Effector memory CD8-positive, alpha-beta T cell (primary cell): ENCODE measurements at places on chromosomes 1 and 21.

GRCh38 chr21:29649406-29649814 lies 290.4 kb downstream of the GRIK1 start:
- DNase-seq = no peak

- DNase-seq = no peak
Observed at GRCh38 chr1:239293350-239294110, 92.8 kb upstream of the CHRM3 start.

DNA sequence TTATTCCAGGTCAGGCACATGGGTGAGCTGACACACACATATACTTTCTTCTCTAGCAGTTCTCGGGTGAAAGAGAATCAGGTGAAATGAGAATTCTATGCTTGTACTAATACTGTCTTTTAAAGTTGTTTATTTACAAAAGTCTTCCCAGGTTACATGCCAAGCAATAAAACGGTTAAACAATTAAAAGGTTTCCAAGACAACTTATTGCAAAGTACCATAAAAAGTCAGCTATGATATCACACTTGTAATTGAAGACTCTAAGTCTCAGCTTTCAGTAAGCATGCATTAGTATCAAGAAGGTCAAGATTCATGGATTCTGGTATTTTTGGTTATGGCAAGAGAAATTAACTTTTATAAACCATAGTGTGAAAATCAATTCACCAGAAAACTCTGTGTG lies 171.4 kb downstream of the PDE4B start:
- DNase-seq = no peak

DNA sequence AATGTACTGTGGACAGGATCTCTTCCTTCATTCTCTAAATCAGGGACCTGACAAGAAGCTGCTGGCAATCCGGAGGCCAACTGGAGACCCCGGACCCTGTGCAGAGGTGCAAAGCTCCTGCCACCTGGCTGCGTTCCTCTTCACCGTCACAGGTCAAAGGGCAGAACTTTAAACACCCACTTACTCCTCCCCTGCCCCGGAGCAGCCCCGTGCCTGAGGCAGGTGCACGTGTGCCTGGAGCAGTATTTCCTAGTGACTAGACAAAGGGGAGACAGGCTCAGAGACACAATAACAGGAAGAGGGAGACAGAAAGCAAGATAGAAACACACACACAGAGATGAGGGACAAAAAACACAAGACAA lies 6.6 kb upstream of the PIGC start:
- DNase-seq = no peak

- DNase-seq = no peak
Observed at GRCh38 chr1:54493608-54494007, 54.4 kb upstream of the ACOT11 start.

DNA sequence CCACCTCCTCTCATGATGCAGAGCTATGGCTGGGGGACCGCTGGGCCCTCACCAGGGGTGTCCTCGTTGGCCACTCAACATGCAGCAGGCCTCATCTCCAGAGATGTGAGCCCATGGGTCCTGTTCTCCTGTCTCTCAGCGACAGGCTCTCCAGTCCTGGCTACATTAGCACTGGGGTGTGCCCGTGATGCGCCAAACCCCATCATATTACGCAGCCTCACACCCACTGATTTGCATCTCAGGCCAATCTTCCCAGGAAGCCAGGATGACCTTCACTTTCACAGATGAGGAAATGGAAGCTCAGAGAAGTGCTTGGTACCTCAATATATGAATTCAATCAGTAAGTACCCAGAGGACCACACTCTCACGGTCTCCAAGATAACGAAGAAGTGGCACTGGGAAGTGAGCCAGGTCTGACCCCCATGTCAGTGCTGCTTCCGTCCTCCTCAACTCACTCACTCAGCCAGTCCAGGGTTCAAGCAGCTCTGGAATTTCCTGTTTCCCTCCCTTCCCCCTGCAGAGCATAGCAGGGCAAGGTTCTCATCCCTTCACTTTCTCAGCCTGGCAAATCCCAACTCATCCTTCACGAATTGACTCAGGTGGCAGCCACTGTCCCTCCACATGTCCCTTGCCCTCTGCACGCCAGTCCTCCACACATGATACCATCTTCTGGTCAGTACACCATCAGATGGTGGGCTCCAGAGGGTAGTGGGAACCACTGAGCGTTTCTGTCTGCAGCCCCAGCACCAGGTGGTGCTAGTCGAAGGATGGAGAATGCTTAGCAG lies 28.9 kb upstream of the EVA1B start:
- DNase-seq = no peak

DNA sequence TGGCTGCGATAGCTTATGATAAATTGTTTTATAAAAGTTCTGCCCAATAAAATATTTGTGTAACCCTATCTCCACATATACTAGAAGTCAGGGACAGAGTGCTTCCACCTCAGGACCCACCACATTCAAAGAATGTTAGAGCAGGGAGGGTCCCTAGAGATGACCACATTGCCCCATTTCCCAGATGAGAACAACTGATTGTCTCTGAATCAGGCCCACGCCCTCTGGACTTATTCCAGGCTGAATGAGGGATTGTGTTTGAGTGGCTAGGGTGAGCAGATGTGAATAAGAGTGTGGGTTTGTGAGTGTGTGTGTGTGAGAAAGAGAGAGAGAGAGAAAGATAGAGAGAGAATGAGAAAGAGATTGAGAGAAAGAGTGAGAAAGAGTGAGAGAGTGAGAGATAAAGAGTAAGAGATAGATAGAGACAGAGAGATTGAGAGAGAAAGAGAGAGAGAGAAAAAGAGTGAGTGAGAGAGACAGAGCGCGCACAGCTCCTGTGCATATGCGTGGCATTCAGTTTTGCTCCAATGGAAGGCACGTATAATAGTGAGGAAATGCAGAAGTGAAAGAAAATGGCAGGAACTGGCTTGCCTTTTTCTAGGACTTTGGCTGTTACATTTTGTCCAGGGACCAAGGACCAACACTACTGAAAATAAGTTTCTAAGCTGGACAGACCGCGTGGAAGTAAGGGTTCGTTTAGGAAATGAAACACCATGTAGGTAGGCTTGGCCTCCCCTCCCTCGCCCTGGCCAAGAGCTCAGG lies 94.1 kb downstream of the ABCA4 start:
- no peak for DNase-seq

DNA sequence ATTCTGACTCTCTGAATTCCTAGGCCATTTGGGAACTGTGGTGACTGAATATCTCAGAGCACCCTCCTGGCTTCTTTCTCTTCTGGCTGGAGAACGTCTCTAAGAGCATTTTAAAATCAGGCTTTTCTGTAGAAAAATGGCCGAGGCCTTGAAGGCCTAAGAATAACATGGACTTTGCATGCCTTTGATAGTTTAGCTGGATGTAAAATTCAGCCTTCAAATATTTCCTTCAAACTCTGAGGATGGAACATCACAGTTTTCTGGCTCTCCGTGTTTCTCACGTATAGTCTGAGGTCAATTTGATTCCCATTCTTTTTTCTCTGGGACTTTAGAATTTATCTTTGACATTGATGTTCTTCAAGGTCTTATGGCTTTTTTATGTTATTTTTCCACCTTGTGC lies 34.0 kb downstream of the ARHGEF16 start:
- DNase-seq = no peak

DNA sequence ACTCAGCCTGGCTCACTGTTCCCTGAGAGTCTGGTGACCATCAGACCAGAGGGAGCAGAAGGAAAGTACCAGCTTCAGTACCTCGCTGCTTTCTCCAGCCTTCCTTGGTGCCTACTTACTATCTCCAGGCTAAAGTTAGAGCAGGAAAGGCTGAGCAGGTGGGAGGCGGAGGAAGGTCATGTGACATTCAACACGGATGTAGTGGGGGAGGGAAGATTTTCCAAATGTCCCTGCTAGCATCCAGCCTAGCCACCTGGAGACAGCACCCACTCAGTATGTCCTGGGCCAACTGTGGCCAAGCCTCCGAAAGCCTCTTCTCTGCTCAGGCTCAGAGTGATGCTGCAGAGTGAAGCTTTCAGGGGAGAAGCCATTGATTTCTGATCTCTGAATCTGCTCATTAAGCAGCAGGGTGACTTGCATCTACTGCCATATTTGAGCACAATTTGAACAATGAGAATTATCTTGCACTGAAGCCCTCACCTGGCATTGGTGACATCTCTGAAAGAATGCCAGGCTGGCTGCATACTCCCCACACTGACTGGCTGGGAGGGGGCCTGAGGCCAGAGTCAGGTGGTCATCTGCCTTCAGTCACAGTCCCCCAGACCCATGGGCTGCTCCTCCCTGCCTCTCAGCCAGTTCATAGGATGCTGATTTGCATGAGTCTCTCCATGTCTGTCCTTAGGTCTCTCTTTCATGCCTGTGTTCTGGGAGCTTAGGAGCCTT lies 86.2 kb downstream of the KCND3 start:
- DNase-seq = no peak

- no peak for DNase-seq
Observed at GRCh38 chr1:90850181-90850897, 133.2 kb upstream of the BARHL2 start.

DNA sequence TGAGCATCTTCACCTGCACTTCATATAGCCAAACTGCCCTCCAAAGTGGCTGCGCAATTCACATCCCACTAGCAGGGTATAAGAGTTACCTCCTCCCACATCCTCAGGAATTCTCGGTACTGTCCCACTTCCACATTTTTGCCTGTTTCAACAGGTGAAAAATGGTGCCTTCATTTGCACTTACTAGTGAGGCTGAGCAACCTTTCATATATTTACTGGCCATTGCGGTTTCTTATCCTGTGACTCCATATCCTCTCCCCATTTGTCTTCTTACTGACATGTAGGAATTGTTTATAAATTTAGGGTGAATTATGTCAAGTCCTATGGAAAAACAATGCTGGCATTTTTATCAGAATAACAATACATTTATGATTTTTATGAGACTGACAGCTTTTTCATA lies 61.9 kb downstream of the NIBAN1 start:
- no peak for DNase-seq

DNA sequence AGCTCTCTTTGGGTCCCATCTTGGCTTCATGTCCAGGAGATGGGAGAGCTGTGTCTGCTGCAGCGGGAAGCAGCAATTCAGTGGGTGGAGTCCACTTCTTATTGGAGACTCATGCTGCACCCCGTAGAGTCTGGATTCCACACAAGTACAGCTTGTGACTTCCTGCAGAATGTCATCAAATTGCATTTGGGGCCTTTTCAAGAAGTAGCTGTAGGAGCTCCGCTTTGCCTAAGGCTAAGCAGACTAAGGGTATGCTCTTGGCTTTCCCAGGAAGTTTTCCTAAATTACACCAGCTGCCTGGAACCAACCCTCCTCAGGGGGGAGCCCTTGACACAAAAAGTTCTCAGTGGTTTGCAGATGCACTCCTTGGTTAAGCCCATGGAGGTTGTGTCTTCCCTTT lies 5.7 kb upstream of the MOB3C start:
- no peak for DNase-seq

DNA sequence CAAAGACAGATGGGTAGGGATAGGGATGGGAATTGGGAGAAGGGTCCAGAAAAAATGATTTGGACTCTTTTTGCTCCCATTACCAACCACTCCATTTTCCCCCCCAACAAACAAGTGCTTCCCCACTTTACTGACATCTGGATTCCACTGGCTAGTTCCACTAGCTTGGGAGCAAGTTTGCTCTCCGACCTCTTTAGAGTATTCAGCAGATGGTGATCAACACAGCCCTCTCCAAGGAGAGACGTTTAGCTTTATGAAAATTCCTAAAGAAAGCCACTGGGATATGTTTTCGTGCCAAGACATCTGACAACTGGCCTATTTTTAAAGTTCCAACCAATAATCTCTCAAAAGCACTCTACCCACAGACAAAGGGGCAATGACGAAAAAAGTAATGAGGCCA lies 50.3 kb downstream of the ITPKB start:
- no peak for DNase-seq

- no peak for DNase-seq
Observed at GRCh38 chr1:164155347-164155746, 403.6 kb upstream of the PBX1 start.

- peak; percentile 45 for DNase-seq
Observed at GRCh38 chr1:18955441-18956192, 859 bp downstream of the IFFO2 start.

DNA sequence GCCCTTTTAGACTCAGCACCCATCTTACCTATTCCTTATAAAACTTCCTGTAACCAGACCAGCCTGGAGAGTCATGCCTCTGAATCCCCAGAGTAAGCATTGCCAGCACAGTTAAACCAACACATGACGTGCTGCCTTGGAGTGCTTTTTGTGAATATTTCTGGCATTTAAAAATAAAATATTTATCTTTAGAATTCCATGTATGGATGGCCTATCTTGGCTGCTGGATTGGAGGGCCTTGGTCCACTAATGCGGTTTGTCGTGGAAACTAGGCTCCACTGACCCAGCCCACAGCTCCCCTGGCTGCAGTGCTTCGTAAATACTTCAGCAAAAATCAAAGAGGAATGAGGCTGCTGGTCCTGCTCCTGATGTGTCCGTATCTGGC lies 17.5 kb downstream of the MTARC1 start:
- no peak for DNase-seq

- no peak for DNase-seq
Observed at GRCh38 chr1:19837866-19838265, 22.8 kb upstream of the RNF186 start.

DNA sequence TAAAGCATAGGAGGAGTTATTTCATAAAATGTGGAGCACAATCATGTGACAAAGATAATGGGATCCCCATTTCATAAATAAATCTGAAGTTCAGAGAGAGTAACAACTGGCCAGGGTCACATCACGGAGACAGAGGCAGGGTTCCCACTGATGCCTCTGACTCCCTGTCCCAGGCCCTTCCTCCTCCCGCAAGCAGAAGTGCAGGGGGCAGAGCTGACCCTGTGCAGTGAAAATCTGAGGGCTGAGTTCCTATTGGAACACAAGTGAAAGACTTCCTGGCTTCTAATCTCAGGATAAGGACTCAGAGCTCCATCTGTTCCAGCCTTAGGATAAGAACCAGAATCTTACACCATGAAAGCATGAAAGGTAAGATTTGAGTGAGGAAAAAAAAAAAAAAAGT lies 22.0 kb downstream of the SELL start:
- no peak for DNase-seq

GRCh38 chr1:248837781-248838356 lies at the start of gene ZNF672:
Gene ZNF672, plus strand, starts transcription at chr1:248838224. Its CDS starts 9,051 bp downstream, at chr1:248847275.
- DNase-seq = peak; percentile 91

DNA sequence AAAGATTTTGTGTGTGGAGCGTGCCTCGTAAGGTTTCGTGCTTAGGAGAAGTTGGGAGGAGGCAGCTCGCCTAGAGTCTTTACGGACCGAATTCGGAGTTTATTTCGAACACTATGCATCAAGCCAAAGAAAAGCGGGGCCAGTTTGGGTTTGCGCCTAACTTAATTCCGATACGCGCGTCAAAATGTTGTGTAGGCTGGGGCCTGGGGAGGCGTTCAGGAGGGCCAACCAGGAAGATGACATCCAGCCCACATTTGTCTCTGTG lies 6.4 kb downstream of the FOXD2 start:
- no peak for DNase-seq

- no peak for DNase-seq
Observed at GRCh38 chr1:44266400-44267344, 53.4 kb downstream of the DMAP1 start.

DNA sequence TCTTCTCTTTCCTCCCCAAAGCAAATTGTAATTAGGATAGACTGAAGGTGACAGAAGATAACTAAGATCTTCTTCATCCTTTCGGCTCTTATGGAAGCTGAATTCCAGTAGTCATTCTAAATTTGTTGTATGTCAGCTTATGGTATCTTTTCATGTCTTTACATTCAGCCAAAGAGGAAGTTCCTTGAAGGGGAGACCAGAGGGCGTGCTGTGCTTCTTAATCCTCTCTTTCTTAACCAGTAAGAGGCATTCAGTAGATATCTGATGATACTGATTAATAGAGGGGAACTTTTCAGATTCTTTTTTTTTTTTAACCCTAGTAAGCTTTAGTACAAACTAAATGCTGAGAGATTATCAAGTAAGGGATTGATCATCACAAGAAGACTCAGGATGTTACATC lies 102.3 kb downstream of the OSBPL9 start:
- DNase-seq = no peak

- DNase-seq = no peak
Observed at GRCh38 chr1:235749755-235750300, 100.2 kb upstream of the GNG4 start.
